Activated CD4-positive, CD25-positive, alpha-beta regulatory T cell (primary cell): ENCODE measurements at places on chromosomes 6 and 20.

DNA sequence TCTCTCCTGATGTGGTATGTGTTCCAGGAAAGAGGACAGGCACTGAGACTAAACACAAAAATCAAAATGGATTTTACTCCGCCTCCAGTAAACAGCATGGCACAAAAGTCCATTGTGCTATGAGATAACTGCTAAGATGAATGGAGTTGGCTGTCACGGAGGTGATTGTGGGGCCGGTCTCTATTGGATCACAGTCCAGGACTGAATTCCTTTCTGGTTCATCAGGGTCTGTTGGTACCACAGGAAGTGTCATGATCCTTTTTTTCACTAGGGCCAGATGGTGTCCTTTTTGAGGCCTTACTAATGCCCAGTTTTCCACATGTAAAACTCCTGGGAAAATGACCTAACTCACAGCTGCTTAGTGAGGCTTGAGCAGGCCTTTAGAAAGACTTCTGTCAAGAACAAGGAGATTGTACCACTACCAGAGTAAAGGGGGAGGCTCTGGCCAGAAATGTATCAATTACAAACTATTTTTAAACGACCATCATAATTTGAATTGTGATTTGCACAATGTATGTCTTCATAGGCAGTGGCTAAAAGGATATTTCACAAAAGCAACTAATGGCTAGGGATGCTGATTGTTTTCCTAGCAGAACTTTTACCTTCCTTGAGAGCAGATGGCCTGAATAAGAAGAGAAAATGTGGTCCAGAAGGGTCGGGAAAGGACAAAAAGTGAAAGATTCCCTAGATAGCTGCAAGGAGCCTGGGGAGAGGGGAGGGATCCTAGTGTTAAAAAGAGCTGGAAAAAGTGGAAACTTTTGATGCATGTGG is 192.2 kb upstream of the POU3F2 start:
- no peak for DNase-seq

DNA sequence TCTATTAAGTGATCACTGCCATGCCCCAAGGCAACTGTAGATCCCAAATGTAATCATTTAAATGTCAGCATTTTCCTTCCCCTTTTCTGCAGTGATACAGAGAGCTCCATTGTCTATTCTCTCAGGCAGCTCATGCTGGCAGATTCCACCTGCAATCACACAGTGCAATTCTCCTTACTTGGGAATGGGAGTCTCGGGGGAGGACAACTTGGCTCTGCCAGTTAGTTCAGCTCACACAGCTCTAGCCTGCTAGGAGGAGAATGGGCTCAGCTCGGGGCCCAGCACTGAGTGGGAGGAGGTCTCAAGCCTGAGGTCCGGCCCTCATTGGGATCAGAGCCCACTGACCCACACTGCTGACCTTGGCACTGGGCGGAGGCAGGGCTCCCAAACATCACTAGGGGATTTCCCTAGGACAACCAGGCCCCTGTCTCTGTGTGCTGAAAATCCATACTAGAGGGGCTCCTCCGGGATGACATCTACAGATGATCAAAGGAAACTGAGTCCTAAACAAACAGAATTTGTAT is 109.2 kb upstream of the ASF1A start:
- no peak for DNase-seq

GRCh38 chr6:154478021-154478700 is 32.3 kb downstream of the CNKSR3 start:
- no peak for DNase-seq

DNA sequence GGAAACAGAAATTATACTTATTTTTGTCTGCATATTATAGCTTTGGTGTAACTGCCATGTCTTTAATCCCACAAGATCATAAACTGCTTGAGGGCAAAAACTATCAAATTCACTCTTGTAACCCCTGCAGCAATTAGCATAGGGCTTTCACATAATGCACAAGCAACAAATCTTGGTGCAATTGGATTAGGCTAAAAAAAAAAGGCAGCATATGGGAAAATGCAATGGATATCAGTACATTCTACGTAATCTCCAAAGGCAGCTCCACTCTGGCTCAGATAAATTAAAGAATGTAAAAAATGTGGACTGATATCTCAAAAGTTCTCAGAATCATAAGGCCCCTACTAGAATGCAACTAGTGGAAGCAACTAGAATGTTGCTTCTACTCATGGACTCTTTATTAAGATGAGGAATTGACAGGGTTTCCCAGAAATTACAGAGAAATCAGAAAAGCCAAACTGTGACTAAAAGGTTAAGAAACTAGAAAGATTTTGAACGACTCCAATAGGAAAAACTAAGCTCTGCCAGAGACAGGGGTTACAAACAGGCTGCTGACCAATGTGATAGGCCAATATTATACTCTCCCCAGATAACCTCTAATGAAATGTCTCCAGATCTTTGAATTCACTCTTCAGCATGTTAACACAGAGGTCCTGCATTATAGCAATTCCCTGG is 55.0 kb downstream of the FILIP1 start:
- no peak for DNase-seq

DNA sequence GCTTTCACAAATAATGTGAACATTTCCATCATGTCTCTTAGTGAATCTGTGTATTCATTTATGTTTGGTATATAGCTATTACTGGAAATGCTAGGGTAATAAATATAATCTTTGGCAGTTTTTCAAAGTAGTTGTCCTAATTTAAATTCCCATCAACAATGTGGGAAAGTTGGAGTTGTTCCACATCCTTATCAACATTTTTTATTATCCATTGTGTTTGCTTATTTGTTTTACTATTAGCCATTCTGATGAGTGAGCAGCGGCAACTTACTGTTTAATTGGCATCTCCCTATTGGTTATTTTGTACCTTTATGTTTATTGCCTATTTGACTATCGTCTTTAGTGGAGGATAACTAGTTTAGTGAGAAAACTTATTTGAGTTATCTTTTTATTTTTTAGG is 121.1 kb upstream of the CCN2 start:
- no peak for DNase-seq

DNA sequence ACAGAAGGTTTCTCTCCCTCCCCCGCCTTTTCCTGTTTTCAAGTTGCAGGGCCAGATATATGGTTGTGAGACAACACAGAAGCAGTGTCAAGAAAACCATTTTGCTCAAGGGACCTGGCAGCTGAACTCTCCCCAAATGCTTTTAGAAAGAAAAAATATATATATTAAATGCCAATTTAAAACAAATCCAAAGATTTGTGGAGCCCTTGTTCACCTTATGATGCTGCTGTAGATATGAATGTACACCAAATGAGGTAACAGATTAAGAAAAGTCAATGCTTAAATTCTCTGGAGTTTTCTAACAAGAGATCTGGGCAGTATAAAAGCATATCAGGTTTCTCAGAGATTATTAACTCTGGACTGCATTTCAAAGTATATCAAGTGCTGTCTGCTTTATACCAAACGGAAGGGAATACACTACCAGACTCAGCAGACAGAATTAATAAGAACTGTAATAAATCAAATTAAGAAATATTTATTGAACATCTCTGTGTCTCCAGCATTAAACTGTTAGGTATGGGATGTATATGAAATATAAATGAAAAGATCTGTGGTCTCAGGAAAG is 357.5 kb downstream of the HDGFL1 start:
- no peak for DNase-seq

- DNase-seq: no peak
Observed at GRCh38 chr6:44000164-44000842, 126.9 kb downstream of the MRPL14 start.

DNA sequence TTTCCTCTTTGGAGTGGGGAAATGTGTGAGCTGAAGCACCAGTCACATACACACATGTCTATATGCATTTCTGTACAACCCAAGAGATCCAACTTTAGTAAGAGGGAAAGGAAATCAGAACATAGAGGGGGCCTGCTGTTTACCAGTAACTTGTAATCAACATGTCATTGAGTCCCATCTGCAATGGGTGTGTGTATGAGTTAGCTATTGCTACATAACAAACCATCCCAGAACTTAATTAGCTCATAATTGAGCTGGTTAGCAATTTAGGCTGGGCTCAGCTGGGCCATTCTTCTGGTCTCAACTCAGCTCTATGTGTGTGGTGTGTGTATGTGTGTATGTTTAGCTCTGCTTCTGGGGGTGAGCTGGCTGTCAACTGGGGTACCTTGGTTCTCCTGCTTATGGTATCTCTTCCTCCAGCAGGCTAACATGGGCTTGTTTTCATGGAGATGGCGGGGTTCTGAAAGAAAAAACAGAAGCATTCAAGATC is 10.3 kb upstream of the RPP40 start:
- DNase-seq: no peak

DNA sequence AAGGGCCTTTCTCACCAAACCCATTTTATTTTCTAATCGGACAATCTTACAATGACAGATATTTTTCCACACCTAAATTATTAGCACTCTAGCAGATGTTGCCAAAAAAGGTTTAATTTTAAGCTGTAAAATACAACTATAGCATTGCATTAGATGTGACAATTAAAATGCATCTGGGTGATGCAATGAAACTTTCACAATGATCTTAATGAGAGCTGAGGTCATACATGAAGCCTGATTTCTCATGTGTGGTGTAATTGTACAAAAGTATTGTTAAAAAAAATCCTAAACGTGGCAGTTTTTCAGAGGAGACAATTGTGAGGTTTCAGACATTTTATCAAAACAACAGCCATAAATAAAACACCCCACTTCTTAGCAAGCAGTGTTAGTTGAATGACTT is 606.0 kb downstream of the HDGFL1 start:
- no peak for DNase-seq

DNA sequence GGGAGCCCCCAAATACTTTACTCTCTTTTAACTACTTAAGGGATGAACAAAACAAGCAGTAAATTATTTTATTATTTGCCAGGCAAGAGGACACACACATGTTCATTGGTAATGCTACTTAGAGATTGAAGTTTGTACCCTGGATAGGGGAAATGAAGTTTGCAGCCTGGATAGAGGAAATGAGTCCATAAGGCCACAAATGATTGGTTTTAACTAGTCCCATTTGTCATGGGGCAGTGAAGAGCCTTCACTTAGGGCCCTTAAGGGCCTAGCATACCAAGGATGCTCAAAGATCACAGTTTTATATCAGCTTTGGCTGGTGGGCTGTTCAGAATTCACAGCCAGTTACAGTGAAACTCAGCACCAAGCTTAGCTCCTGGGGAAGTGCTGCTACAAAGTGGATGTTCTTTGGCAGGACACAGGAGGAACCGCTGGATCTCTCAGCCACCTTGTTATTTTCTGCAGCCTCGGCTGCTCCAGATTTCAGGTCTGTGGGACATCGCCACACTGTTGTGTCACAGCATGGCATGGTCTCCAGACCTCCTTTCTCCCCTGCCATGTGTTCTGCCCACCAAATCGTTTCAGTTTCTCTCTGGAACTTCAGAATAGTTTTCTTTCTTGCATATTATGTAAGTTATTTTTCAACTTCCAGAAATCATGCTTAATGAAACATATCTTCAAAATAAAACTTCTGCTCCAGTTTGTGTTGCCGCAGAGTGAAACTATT is 41.8 kb downstream of the NCOA7 start:
- DNase-seq: no peak

DNA sequence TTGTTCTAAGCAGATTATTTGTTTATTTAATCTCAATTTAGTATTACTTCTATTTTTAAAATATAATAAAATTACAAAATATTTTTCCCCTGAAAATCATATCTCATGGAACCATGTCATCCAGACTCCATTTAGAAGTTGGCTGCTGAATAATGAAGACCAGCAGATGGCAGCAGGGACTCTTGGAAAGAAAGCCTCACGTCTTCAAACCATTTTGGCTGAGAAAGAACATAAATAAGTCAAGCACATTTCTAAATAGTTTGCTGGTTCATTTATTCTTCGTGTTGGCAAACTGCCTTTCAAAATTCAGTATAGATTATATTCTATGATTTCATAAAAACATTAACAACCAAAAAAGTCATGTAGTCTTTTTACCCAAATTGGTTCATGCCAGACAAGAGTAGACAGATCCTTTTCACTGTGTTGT is 71.7 kb downstream of the RCAN2 start:
- no peak for DNase-seq
